ENCODE measurements at places on chromosomes 3 and 15.

- DNase-seq: no peak
These were observed 350.6 kb downstream of the NLGN1 start for GRCh38 chr3:173748105-173748504.

DNA sequence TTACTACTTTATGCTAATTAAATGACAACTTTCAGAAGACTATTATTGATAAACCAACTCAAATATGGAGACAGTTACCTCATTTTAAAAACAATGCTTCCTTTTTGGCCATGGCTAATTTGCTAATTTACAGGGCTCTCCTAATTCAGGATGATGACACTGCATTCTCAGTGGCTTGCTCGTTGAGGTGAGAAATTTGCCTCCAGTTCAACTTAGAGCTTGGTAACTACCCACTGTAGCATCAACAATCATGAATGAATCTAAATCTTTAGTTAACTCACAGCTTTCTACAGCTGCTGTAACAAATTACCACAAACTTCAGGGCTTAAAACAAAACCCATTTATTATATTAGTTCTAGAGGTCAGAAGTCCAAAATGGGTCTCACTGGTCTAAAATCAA lies 14.0 kb downstream of the PBRM1 start:
- no peak for DNase-seq

GRCh38 chr3:58214484-58215316 lies 3.9 kb upstream of the DNASE1L3 start:
- peak; percentile 38 for DNase-seq

DNA sequence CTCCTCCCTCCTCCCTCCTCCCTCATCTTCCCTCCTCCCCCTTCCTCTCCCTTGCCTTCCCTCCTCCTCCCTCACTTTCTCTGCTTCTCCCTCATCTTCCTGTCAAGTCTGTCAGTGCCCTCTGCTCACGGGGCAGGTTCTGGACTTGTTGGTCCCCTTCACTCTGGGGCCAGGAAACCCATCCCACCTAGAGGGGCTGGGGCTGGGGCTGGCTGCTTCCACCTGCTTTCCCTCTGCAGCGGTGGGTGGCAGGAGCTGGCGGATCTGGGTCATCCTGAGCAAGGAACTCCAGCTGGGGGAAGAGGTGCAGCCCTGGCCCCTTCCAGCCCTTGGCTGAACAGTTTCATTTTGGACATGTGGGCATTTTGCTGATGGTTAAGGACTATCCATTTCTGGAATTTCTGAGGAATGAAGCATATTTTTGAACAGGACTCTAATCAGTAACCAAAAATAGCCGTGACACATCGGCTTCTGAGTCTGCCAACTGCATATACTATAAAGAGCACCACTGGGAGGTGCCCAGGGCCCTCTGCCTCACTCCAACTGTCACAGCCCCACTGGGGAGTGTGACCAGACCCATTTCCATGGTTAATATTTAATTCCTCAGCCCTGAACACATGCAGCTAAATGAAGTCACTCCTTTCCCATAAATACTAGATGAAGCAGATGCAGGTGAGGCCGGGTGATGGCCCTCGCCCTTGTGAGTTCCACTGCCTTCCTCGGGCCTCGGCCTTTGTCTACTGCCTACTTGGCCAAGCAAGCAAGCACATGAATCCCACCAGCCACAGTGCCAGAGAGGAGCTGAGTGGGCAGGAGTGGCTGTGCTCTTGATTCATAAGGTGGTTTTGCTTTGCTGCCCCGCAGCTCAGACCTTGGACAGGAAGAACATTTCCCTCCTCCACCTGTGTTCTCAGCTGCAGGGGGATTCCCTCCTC lies 39.8 kb downstream of the CHDH start:
- DNase-seq: no peak

GRCh38 chr15:70507772-70508371 lies 255.5 kb downstream of the UACA start:
- DNase-seq: peak; percentile 79

GRCh38 chr3:133505813-133506212 lies 67.7 kb upstream of the CDV3 start:
- DNase-seq: no peak

DNA sequence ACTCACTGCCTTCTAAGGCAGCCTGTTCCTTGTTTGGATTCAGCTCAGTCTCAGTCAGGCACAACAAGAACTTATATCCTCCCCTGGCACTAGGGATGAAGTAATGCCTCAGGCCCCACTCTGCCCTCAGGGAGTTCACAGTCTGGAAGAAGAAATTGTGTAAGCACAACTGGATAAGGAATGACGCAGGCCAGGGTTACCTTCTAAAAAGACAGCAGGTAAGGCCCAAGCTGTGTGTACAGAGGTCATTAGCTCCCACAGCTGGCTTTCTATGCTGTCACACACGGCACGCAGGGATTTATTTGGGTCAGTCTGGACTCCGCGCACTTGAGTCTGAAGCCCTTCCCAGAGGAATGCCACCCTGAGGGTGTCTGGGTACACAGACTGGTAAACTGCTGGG lies 82.9 kb downstream of the IQSEC1 start:
- DNase-seq: no peak

DNA sequence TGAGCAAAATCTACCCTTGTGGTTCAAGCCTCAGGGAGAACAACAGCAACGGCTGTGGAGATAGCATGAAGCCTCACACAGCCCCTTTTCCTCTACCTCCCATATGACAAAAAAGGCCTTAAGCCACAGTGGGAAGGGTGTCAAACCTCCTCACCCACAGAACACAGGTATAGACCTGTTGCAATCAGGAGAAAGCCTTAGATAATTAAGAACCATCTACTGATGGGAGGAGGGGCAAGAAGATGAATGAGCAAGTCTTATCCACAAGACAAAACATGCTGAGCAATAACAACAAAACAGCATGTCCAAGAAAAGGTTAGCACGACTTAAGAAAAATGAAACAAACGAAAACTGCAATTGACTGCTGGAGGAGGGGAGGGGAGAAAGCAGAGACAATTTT lies 272.9 kb upstream of the BCHE start:
- DNase-seq: no peak

GRCh38 chr3:108036984-108037741 lies 53.7 kb downstream of the CD47 start:
- no peak for DNase-seq

DNA sequence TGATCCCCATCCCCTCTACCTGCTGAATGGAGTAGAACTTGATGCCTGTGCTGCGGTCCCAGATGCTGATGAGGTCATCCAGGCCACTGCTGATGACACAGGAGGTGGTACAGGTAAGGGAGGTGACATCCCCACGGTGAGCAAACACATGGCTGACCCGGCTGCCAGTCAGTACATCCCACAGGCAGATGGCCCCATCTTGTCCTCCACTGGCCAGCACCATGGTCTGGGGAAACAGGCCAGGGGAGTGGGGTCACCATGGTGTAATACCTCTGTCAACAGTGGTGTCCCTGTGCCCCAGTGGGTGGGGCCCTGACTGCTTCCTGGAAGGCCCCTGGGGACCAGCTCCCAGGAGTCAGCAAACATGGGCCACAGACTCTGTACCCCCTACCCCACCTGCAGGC lies 33.3 kb downstream of the PTPN23 start:
- no peak for DNase-seq

- no peak for DNase-seq
These were observed 30.7 kb upstream of the TUSC7 start for GRCh38 chr3:116678853-116679252.

- no peak for DNase-seq
These were observed 266.6 kb upstream of the CTDSPL start for GRCh38 chr3:37594873-37595783.

DNA sequence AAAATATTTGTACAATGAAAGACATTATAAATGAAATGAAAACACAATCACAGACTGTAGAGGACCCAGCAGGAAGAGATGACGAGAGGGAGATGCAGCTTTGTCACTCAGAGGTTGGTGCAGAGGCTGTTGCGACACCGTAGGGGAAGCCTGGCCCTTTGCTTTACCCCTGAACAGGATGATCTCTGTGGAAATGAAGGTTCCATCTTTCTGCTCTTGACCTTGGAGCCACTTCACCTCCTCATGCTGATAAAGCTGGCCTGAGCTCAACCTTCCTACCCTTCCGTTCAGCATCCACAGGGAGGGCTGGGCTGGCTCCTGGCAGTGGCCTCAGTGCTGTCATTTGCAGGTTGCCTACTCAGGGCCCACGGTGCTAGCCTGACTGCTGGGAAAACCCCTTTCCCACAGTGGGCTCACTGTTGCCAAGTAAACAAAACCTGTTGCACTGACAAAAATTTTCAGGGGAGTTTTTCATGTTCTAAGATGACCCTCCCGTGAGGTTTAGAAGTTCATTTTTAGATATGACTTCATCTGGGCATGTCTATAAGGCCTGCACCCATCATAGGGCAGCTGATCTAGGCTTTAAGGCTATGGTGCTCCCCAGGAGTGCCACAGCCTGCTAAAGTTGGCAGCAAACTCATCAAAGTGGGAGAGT lies 3.0 kb upstream of the CD80 start:
- peak; percentile 77 for DNase-seq

GRCh38 chr3:59704292-59704691 lies 654.5 kb upstream of the CFAP20DC start:
- DNase-seq: no peak

- DNase-seq: peak; percentile 35
These were observed 119.9 kb downstream of the DGKG start for GRCh38 chr3:186241910-186242821.

DNA sequence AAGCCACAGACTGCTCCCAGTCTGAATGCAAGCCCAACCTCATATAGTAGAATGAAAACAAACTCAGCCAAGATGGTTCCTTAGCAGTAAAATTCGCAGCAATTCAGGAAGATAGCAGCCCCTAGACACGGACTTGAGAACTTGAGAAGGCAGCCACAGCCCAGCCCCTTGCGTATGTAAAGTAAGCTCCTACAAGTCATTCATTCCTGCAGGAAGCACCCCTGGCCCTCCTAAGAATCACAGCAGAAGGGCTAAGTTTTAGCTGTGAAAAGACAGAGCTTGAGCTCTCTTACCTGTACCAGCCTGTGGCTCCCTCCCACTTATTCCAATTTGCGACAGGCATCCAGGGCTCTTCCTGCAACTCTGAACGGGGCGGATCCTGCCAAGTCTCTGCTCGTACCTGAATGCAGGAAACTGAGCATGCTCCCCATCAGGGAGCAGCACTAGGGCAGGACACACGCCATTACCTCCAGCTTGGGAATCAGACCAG lies 136.4 kb downstream of the MAGI1 start:
- no peak for DNase-seq

DNA sequence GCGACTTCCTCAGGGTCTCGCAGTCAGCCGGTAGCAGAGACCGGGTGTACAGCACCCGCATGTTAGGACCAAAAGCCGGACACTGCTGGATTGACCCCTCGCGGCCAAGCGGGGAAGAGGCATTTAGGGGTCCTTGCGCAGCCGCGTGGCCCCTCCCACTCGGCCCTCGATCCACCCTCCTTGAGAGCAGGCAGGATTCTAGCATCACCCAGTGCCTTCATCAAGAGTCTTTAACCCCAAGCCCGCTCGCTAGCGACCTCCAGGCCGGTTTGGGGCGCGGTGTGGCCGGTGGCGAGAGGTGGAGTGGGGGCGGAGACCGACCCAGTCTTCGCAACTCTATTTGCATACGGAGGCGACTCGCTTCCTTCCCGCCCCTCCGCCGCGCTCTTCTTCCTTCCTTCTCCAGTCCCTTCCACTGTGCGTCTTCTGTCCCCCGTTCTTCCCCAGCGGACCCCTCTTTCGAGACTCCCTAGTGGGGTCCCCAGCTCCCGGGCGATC lies at the start of gene ST6GAL1:
TSS of gene ST6GAL1 (plus strand) at position 384 of the 498 bp plus-strand sequence. CDS start 112,178 bp downstream, outside the sequence.
- peak; percentile 72 for DNase-seq

DNA sequence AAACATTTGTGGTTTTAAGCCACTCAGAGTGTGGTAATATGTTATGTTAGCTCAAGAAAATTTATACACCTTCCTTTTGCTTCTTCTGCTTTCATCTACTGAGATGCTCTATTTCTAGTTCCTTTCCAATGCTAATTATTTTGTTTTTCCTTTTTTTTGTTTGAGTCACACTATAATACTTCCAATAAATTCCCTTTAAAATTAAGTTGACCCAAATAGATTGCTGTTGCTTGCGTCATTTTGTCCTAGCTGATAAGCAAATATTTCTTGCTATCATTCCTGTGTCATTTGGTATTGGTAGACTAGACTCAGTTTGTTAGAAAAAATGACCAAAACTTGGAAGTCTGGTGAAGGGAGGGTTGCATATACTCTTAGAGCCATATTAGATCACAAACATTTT lies 437.0 kb upstream of the CNTN6 start:
- no peak for DNase-seq

GRCh38 chr15:98416222-98416855 lies 232.0 kb upstream of the IGF1R start:
- DNase-seq: no peak

GRCh38 chr3:158091531-158091930 lies 14.7 kb downstream of the SHOX2 start:
- DNase-seq: no peak

GRCh38 chr15:82799183-82799841 lies 6.6 kb downstream of the FSD2 start:
- no peak for DNase-seq

DNA sequence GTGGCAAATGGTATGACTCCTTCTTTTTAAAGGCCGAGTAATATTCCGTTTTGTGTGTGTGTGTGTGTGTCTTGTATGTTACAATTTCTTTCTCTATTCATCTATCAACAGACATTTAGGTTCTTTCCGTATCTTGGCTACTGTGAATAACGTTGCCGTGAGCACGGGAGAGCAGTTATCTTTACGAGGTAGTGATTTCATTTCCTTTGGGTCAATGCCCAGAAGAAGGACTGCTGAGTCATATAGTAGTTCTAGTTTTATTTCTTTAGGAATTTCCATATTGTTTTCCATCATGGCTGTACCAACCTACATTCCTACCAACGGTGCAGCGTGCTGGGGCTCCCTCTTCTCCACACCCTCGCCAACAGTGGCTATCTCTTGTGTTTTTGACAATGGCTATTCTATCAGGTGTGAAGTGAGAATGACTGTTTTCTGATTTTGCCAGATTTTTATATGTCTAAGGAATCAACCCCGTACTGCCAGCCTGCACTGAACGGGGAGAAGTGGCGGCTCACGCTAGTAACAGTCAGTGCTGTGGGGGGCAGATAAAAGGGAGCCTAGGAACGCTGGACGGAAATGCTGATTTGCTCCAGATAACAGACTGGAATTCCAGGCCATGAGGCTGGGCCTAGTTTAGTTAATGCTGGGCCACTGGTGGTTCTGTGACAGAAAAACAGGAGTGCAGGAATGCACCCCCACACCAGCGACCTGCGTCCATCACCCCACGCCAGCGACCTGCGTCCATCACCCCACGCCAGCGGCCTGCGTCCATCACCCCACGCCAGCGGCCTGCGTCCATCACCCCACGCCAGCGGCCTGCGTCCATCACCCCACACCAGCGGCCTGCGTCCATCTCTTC lies 168.1 kb downstream of the XXYLT1 start:
- peak; percentile 19 for DNase-seq

All from CD4-positive, alpha-beta T cell treated with Interferon gamma for 1 hour (primary cell).